Cerebellar nuclear complex (tissue), 1 donor: ENCODE measurements at places on chromosomes 16 and 17.
A peak's percentile ranks its signal among the peaks of the same experiment; 100 is the strongest.

DNA sequence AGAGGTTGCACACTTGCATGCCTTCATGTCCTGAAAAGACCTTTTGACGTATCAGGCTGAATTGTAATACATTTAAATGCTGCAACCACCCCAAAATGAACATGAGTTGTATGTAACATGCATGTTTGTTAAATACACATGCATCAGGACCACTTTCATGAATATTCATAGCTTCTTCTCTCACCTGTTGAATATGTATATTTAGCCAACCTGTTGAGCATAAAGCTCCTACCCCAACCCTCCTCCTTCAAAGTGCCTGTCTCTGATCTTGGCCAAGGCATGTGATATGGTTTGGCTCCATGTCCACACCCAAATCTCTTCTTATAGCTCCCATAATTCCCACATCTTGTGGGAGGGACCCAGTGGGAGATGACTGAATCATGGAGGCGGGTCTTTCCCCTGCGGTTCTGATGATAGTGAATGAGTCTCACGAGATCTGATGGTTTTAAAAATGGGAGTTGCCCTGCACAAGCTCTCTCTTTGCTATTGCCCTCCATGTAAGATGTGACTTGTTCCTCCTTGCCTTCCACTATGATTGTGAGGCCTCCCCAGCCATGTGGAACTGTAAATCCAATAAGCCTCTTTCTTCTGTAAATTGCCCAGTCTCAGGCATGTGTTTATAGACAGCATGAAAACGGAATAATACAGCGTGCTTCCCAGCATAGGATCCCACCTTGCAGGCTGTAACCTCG, 3.8 kb upstream of the CRYM start:
- DNase-seq: no peak

- no peak for DNase-seq
These were observed at the start of gene ITGAX for GRCh38 chr16:31354394-31355291. Gene ITGAX (plus strand): TSS chr16:31355176. CDS start chr16:31355255, 79 bp downstream.

DNA sequence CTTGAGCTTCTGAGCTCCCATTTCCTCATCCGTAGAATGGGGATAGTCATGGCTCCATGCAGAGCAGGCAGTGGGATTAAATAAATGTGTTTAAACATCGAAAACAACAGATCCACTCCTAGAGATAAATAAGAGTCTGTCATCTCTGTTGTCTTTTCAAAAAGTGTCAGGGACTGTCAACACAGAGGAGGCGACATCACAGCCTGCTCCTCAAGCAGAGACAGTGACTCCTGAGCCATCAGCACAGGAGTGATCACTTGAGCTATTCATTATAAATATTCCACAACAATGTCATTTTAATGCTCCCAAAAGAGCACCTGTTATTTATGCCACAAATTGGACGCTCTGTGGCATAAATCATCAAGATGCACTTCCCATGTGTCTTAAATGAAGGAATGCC, 605.6 kb upstream of the CDH5 start:
- DNase-seq: no peak

DNA sequence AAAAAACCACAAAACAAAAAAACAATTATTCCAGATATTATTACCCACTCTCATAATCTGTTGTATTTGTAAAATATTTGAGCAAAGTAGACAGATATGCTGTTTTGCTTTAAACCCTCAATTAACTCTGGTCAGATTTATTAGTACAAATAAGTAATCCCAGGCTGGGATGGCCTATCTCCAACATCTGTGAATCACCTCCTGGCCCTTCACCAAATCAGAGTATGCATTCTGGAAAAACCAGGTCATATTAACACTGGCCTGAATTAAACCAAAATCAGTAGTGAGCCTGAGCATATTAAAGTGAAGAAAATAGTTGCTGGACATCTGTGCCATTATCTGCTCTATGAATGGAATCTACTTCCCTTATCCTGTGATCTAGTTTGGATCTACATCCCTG, 41.0 kb downstream of the STAT3 start:
- peak; percentile 64 for DNase-seq

DNA sequence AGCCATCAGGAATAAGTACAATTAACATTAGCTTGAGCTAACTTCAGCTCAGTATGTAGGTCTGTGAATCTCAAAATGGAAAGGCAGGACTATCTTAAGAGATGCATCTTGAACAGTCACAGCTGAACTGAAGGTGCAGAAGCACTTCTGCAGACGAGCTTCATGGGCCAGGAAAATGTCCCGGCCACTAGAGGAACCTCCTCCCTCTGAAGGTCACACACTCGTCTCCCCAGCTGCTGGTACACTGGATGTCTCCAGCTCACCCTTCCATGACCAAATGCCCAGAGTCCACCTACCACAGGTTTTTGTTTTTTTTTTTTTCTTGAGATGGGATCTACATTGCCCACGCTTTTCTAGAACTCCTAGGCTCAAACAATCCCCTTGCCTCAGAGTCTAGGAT, 33.2 kb downstream of the WDR59 start:
- no peak for DNase-seq

GRCh38 chr17:1030684-1031532, 34.0 kb downstream of the TIMM22 start:
- no peak for DNase-seq

- no peak for DNase-seq
These were observed 75.9 kb downstream of the HS3ST3A1 start for GRCh38 chr17:13525876-13526275.

- DNase-seq: no peak
These were observed 90.7 kb upstream of the CREBBP start for GRCh38 chr16:3971261-3971660.

- no peak for DNase-seq
These were observed 1.9 kb upstream of the DHRS13 start for GRCh38 chr17:28904800-28905199.

GRCh38 chr17:64599827-64600226, 62.3 kb downstream of the SMURF2 start:
- no peak for DNase-seq

GRCh38 chr17:78133971-78134898, 3.7 kb downstream of the TMC8 start:
- DNase-seq: no peak

- DNase-seq: no peak
These were observed 4.5 kb downstream of the ATF7IP2 start for GRCh38 chr16:10390330-10390729.

DNA sequence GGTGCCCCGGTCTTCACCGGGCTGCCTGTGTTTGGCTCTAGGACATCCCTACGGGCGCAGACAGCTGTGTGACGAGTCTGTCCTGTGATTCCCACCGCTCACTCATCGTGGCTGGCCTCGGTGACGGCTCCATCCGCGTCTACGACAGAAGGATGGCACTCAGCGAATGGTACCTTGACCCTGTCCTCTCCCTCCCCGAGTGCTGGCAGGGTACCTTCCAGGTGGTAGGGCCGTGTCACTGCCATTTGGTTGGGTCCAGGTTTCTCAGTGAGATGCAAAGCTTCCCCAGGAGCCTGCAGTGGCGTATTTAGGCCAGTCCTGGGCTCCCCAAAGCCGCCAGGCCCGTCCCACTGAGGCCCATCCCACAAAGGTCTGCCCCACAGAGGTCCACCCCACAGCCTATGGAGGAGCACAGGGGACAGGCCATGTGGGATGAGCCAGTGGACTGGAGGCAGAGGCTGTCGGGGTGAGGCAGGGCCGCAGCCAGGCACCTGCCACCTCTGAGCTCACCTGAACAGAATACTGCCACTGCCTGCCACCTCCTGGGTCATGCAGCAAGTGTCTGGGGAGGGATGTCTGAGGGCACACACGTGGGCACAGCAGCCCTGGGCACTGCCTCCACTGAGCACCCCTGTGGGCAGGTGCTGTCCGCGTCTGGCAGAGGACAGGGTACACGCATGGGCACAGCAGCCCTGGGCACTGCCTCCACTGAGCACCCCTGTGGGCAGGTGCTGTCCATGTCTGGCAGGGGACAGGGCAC, 31.4 kb upstream of the CHMP6 start:
- DNase-seq: no peak

GRCh38 chr16:14219983-14220382, 148.9 kb downstream of the MRTFB start:
- DNase-seq: no peak

DNA sequence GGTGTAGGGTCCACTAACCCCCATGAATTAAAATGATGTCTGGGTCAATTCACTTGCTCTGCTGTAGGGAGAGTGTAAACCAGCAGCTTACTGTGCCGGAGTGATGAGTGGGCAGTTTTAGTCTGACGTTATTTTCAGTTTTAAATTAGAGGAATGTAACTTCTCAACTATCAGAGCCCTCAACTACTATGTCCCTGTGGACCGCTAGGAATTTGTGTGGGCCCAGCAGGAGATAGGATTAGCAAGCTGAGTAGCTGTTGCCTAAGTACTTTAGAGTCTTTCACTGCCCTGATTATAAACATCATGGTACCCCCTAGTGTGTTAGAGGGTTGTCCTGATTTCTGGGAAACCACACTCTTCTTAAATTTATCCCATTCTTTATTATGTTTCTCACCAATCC, 11.4 kb downstream of the MARVELD3 start:
- no peak for DNase-seq

DNA sequence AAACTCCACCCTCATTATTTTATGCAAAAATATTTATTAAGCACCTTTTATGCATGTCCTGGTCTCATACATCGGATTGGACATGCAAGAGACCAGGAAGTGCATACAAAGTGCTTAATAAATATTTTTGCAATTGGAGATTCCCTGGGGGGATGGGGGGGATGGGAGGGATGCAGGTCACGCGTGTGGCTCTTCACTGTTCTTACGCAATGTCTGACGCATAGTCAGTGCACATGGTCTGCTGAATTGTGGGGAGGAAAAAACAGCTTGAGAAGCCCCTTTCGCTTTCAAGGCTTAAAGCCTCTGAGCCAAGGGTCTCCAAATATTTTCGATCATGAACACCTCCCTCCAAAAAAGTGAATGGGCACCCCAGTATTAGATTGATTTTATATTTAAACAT, 96.7 kb upstream of the XYLT1 start:
- no peak for DNase-seq

GRCh38 chr16:27920391-27920891, 143.1 kb downstream of the GSG1L start:
- DNase-seq: no peak

DNA sequence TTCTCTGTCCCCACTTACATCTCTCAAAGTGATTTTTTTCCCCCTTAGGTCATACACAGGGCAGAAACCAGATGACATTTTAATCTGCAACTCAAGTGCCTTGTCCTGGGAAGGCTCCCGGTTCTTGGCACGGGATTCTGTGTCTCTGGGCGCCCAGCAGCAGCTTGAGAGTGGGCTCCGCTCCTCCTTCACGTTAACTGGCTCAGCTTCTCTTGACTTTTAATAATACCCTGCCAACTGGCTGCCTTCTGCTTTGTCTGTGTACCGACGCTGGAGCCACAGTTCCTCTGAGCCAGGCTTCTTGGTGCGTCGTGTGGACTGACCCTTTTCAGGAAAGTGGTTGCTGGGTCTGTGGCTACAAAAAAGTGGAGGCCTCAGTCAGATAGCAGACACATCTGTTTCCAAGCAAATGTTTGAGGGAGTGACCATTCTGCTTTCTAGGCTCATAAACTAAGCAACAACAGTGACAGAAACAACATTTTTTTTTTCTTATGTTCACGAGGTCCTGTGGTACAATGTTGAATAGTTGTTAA, 64.9 kb downstream of the IRF8 start:
- no peak for DNase-seq

DNA sequence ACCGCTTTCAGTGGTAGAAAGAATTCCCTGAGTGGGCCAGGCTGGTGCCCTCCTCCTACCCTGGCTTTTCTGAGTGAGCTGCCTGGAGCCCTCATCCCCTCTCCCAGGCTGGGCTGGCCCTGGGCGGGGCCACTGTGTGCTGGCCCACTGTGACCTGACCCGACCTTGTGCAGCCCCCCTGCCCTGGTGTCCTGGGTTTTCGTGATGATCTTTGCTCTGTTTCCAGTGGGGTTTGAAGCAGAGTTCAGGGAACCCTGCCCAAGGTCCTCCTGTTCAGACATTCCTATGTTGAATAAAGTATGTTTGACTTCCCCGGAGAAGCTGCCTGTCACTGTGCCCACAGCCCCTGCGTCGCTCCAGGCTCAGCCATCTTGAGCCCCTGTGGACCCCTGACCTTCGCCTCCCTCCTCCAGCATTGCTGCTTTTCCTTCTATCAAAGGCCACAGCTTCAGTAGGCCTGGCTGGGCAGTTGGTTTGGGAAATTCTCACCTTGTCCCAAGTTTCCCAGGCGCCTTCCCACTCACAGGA, 13.7 kb upstream of the NAGLU start:
- no peak for DNase-seq

DNA sequence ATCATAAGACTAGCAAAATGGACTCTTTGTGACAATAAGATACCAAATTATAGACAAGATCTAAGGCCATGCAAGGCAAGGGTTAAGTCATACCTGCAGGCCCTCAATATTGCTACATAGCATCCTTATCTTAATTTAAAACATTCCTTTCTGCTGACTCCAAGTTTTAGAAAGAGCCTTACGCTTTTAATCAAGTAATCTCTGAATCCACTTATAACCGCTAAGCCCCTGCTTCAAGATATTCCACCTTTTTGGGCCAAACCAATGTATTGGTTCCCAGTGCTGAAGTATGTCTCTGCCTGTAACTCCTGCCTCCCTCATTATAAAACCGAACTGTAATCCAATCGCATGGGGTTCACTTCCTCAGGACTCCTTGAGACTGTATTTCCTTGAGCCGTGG, 255.4 kb downstream of the PHKB start:
- DNase-seq: no peak

DNA sequence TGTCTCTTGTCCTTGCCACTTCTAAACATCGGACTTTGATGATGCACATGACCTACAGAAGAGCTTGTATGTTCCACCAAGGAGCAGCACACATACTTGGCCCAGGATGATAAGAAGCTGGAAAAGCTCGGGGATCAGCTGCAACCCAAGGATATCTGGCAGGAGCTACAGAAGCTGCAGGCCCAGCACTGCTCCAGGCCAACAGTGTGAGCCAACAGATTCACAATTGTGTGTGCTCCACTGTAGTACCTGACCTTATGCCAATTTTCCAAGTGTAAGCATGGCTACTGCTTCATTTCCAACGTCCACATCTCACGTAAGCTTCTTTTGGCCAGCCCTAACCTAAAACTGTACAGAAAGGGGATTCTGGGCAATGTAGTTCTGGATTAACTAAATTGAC, 83.4 kb downstream of the COX10 start:
- no peak for DNase-seq

GRCh38 chr16:69845181-69845580, 83.0 kb downstream of the WWP2 start:
- no peak for DNase-seq

DNA sequence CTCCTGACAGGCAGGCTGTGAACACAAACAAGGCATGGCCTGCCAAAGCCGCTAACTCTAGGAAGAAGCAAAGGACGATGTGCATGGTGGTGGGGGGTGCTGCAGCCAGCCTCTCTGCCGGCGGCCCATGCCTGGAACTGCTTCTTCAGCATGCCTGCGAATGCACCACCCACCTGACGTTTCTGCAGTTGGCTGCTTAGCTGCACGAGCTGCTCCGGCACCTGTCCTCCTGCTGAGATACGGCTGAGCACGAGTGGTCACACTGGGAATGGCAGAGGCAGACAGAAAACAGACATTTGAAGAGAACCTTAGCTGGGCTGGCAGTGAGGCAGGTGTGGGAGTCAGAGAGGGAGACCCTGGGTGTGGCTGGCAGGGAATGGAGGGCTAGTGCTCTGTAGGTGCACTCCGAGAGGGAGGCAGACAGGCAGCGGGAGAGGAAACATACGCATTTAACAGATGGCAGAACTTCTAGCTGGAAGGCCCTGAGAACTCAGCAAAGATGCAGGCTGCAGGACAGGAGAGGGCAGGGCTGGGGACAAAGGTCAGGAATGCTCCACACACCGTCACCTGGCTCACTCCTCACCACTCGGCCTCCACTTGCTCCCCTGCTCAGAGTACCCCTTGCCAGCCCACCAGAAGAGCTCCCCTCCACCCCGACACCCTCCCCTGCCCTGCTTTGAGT, 5.2 kb downstream of the FLCN start:
- no peak for DNase-seq

GRCh38 chr16:54493061-54493460, 206.5 kb upstream of the IRX3 start:
- no peak for DNase-seq
